ENCODE measurements at places on chromosomes 1 and 21.
A peak's percentile ranks its signal among the peaks of the same experiment; 100 is the strongest.

- DNase-seq, result no peak
Observed at GRCh38 chr1:2446394-2446793, 29.7 kb upstream of the PLCH2 start.

- DNase-seq, result no peak
Observed at GRCh38 chr1:67710417-67710816, 25.4 kb downstream of the GADD45A start.

DNA sequence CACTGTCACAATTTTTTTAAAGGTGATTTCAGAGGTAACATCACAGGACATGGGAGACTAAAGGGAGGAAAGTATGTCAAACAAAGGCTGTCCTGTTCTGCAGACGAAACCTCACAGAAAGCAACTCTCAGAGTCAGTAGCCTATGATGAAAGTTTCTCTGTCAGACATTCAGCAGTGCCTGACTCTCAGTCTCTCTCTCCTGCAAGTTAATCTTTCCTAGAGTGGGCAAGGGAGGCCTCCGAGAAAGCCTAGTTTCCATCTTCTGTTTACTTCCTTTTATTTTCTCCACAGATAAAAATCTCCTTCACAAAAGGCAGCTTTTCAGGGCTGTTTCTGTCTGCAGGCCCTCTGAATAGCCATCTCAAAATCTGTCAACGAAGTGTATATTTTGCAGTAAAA lies 24.9 kb upstream of the FMO2 start:
- peak; percentile 16 for DNase-seq

DNA sequence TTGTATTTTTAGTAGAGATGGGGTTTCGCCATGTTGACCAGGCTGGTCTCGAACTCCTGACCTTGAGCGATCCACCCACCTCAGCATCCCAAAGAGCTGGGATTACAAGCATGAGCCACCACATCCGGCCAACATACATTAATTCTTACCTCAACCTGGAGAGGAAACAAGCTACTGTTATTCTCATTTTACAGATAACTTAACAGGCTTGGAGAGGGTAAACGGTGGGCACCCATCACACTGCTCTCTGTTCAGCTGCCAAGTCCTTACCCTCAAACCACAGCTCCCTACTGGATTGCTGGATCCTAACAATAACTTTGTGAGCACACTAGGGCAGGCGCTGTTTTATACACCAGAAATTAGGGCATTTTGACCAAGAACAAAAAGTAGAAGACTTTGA lies 93.6 kb upstream of the BARHL2 start:
- no peak for DNase-seq

- no peak for DNase-seq
Observed at GRCh38 chr1:217647791-217648190, 16.6 kb downstream of the SPATA17 start.

DNA sequence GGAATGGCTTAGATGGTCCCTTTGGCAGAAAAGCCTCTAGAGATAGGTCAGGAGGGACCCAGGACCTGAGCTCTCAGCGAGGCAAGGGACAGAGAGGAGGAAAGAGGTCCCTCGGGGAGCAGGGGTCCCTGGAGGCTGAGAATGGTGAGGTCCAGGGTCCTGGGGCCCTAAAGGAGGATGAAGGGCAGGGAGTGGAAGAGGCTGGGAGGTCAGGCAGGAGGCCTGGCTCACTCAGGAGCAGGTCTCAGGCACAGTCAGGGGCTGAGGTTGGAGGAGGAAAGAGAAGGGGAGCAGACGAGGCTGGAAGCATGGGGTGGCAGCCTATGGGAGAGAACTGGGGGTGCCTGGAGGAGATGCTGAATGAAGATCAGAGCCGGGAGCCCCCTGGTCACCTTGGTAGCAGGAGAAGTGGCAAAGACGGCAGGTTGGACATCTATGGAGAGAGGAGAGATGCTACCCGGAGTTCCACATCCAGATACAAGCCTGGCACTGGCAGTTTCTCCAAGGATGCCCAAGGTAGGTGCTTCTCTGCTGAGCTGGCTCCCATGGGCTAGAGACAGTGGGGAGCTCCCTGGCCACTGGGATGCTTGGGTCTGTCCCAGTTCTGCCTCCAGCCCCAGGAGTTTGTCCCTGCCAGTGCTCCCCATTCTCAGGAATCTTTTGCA lies 22.6 kb downstream of the IGFN1 start:
- DNase-seq, result no peak
